ENCODE measurements at places on chromosomes 5 and 9. TPM values are rescaled to one million over a fixed set of nuclear protein-coding genes. Genes with fewer than 3 reads are reported as not detected.
A peak's percentile ranks its signal among the peaks of the same experiment; 100 is the strongest.

C5orf63 gene
- total RNA-seq, result 27.4 TPM

C8G gene
- total RNA-seq, result 4.9 TPM

LMX1B gene
- 7.6 TPM for total RNA-seq

- DNase-seq, result peak; percentile 15
Observed at GRCh38 chr9:117917873-117918272, 213.7 kb downstream of the TLR4 start.

GRCh38 chr9:113636165-113636564 lies 172.6 kb downstream of the RGS3 start:
- no peak for DNase-seq

DNA sequence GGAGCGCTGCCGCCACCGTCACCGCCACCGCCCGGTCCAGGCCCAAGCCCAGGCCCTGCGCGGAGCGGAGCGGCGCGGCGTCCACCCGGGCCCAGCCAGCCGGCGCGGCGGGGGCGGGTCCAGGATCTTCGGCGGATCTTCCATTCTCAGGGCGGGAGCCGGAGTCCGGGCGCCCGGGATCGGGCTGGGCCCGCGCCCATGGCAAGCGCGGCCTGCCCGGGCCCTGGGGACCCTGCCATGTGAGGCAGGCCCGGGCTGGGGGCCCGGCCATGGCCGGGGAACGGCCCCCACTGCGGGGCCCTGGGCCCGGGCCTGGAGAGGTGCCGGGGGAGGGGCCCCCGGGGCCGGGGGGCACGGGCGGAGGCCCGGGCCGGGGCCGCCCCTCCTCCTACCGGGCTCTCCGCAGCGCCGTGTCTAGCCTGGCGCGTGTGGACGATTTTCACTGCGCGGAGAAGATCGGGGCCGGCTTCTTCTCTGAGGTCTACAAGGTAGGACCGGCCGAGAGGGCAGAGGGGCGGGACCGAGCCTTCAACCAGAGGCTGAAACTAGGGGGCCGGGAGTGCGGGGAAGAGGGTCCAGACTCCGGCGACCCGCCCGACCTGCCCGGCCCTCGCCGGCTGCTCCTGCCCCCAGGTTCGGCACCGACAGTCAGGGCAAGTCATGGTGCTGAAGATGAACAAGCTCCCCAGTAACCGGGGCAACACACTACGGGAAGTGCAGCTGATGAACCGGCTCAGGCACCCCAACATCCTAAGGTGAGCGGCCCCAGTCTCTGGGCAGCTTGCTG lies 482 bp downstream of the TESK1 start:
- DNase-seq, result peak; percentile 38

GRCh38 chr9:16871336-16872151 lies 1.1 kb upstream of the BNC2 start:
- DNase-seq, result peak; percentile 59

GRCh38 chr5:135997673-135998335 lies 31.0 kb upstream of the TGFBI start:
- DNase-seq, result no peak

DNA sequence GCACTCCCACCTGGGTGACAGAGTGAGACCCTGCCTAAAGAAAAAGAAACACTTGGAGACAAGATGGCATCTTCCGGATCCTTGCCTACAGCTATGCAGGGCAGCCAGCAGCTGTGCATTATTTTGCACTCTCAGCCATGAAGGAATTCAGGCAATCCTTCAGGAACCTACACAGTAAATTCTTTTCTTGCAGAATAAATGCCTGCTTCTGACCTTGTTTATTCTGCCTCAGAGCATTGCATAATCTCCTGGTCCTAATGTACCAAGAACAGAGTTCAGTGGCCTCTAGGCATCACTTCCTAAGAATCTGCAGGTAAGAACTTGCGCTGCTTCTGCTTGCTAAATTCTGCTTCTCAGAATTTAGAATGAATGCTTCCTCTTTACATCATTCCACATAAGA lies 16.8 kb downstream of the GLDC start:
- no peak for DNase-seq

- DNase-seq, result no peak
Observed at GRCh38 chr5:149229298-149229937, 42.2 kb upstream of the AFAP1L1 start.

Data from testis (tissue), 5 donors.